ENCODE measurements at places on chromosomes 4 and X.

DNA sequence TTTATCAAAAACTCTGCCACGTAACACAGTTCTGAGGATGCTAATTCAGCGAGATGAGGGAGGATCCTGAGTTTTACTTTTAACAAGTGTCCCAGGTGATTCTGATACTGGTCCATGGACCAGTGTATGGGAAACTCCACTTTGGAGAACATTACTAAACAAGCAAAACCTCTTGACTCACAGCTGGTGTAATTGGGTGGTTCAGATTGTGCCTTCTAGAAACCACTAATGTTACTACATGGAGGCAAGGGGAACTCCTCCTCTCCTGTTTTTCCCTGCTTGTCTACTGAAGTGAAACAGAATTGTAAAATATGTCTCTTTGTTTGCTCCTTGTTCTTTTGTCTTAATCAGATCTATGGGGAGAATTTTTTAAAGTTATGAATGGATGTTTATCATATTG lies 62.6 kb downstream of the FRAS1 start:
- DNase-seq: no peak

DNA sequence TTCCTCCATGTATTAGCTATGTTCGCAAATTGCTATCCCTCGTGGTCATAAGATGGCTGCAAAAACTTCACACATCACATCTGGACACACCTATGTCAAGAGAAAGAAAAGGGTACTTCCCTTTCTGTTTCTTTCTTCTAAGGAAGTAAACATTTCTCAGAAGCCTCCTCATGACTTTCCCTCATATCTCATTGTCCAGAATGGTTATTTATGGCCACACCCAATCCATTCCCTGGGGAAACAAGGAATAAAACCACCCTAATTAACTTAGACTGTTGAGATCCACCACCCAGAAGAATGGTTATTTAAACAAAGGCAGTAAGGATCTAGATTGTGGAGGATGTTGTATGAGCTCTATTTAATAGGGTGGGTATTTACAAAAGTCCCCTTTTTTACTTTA lies 160.8 kb upstream of the LNX1 start:
- no peak for DNase-seq

GRCh38 chr4:10677796-10678497 lies 6.6 kb downstream of the CLNK start:
- DNase-seq: no peak

GRCh38 chrX:30283456-30284200 lies 25.6 kb downstream of the NR0B1 start:
- no peak for DNase-seq

GRCh38 chr4:25650311-25650710 lies 5.3 kb upstream of the SLC34A2 start:
- DNase-seq: no peak

GRCh38 chrX:132665676-132666075 lies 176.8 kb upstream of the MBNL3 start:
- DNase-seq: no peak

DNA sequence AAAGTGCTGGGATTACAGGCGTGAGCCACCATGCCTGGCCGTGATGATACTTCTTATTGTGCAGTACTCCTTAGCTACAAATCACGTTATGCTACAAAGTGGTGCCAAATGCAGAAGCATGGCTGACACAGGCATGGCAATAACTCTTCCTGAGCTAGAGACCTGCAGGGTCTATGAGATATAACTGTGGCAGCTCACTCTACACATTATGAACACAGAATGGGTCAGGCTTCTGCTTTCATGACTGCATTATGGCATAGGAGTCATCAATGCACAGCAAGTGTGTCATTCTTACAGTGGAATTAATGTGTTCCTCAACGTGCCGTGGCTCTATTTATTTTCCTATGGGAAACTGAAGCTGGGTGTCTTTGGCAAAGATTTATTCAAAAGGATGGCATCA lies 64.5 kb downstream of the UGT8 start:
- no peak for DNase-seq

GRCh38 chr4:148216866-148217814 lies 225.1 kb downstream of the NR3C2 start:
- no peak for DNase-seq

DNA sequence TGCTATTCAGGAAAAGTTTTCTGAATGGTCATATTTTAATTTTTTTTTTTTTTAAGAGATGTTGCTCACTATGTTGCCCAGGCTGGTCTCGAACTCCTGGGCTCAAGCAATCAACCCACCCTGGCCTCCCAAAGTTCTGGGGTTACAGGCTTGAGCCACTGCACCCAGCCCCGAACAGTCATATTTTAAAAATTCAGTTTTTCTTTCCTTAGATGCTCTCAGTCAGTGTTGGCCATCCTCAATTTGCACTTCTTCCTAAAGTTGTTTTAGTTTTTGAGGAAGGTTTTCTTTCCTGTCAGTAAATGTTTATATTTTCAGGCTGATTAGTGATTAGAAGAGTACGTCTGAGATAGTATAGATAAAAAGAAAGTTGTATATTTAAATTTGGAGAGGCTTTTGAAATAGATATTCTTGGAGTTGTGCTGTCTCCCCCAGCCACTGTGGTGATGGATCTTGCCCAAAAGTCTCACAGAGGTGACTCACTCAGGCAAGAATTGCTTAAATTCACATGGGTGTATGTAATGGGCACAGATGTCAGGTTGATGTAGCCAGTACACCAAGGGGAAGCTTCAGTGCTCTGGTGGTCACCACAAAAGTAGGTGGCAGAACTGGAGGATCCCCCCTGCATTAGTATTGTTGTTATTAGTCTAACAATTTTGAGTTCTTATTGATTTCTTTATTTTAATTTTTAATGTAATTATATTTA lies 72.2 kb upstream of the ELOVL6 start:
- DNase-seq: no peak

- DNase-seq: no peak
Measured at GRCh38 chr4:3786196-3786869, 20.1 kb downstream of the ADRA2C start.

- peak; percentile 37 for DNase-seq
Measured at GRCh38 chr4:66636349-66636748, 909.0 kb downstream of the CENPC start.

- DNase-seq: peak; percentile 17
Measured at GRCh38 chr4:109067508-109068235, 234.8 kb downstream of the COL25A1 start.

DNA sequence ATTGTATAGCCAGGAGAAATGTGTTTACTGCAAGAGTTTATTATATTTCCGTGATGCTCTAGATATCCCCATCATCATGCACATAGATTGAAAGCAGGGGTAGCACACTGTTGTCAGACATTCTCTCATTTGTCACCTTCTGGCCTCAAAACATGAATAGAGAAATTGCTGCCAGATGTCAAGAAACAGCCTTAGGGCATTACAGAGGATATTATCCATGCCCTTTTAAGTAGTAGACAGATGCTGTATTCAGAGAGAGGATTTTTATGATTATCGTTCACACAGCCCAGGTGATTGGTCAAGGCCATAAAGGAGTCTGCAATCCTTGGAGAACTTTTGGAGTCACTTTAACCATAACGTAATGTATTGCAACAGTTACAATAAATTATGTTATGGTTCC lies 1961.5 kb upstream of the TENM3 start:
- peak; percentile 60 for DNase-seq

DNA sequence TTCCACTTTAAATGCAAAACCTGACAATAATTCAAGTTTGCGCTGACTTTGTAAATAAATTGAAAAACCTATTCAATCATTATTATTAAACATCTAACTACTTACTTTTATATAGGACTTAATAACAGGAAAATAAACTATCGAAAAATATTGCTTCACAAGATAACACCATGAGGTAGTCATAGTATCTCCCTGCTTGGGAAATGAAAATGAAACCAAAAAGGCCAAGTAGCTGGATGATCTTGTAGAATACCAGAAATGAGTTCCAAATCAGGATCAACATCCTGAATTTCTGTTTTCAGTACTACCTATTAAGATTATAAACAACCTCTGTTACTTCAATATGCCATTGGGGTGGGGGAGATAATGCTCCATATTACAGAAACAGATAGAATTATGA lies 58.9 kb downstream of the CHIC2 start:
- DNase-seq: no peak

GRCh38 chr4:188869581-188869980 lies 730.3 kb downstream of the TRIML1 start:
- DNase-seq: no peak

- DNase-seq: peak; percentile 85
Measured at GRCh38 chr4:27684610-27685011, 824.0 kb downstream of the STIM2 start.

Measured in eye (tissue), 1 donor.